ENCODE measurements at places on chromosomes 12 and 14.
A peak's percentile ranks its signal among the peaks of the same experiment; 100 is the strongest.

- DNase-seq: no peak
Observed at GRCh38 chr12:54405573-54405972, 13.5 kb downstream of the ITGA5 start.

- DNase-seq: peak; percentile 51
Observed at GRCh38 chr12:47085815-47086252, 6.1 kb upstream of the AMIGO2 start.

- no peak for DNase-seq
Observed at GRCh38 chr14:90556666-90557450, 160.0 kb downstream of the CALM1 start.

- DNase-seq: no peak
Observed at GRCh38 chr14:61562321-61563161, 132.8 kb upstream of the HIF1A start.

All from muscle of back (tissue), 13 donors.